ENCODE measurements at places on chromosomes 4 and X. TPM values are rescaled to one million over a fixed set of nuclear protein-coding genes. Genes with fewer than 3 reads are reported as not detected.

DNA sequence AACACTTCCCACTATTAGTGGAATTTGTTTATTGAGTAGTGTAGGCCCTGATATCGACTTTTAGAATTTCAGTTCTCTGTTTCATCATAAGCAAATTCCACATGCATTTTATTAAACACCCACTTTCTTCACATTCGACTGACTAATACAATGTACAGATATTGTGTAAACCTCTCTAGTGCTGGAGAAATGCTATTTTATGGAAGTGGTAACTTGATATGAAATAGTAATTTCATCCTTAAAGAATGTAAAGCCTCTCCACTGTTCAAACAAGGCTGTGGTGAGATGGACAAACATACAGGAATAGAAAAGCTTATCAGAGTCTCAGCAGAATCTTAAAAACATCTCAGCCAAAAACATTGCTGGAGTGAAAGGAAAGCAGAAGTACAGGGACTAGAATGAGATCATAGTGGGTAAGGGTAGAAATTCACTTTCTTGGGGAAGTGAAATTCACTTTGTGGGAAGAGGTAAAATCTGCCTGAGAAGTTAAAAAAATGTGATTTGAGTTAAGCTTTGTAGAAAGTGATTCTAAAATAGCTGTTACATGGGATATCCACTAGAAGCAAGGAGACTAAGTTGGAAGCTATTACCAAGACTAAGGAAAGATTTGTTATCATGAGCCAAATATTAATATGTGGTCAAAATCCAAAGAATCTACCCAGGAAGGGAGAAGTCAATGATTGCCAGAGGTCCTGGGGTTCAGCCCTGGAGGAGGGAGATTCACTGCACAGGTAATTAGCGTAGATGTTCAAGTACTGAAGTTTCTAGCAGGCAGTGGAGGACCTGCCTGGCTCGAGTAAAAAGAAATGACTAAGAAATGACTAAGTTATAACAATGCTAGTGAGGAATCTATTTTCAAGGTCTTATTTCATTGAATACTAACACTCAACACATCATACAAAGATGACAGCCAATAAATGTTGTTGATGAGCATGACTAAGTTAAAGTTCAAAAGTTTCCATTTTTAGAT lies 398.3 kb upstream of the FAM47C start:
- DNase-seq = no peak

- no peak for DNase-seq
Observed at GRCh38 chrX:68895778-68896177, 67.0 kb downstream of the EFNB1 start.

- DNase-seq = no peak
Observed at GRCh38 chr4:146274774-146275173, 60.4 kb downstream of the REELD1 start.

- DNase-seq = peak; percentile 3
Observed at GRCh38 chrX:155334486-155335336, at the start of gene CLIC2. Gene CLIC2 (minus strand): TSS chrX:155334614. CDS start chrX:155334427, 187 bp downstream.

DNA sequence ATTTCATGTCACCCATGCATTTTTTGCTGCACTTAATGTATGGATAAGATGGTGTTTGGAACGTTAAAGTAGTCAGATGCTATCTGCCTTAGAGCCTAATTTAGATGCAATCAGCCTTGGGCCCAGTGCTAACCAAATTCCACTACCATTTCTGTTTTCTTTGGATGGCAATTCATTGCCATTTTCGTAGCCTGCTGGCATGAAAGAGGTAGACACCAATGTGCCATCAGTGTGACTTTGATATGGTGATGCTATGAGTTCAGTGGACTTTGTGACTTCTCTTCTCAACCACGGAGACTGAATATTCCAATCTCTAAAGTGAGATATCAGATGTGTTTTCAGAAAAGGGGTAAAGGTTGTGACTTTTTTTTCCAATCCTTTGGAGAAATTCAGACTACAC lies 1.5 kb downstream of the ETFDH start:
- DNase-seq = no peak

DNA sequence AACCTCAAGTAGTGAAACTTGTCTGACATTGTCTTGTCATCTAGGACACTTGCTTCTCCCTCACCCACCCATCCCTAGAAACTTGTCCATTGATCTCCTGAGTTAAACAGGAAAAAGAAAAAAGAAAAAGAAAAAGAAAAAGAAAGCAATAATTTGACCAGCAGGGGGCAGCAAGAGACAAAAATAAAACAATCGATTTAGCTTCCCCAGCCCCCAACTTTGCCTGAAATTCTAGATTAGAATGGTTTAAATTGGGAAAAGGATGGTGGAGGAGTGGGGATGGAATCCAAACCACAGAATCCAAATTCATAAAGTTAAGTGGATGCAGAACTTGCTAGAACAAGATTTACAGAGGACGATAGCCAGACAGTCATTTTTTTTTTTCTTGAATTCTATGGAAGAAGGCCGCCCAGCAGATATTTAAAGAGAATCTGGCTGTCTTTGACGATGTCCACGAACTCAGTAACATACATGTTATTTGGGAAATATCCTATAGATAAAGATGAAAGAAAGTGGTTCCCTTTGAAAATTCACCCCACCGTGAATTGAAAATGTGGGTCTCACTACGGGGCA lies 282.9 kb downstream of the USP46 start:
- DNase-seq = peak; percentile 5

DNA sequence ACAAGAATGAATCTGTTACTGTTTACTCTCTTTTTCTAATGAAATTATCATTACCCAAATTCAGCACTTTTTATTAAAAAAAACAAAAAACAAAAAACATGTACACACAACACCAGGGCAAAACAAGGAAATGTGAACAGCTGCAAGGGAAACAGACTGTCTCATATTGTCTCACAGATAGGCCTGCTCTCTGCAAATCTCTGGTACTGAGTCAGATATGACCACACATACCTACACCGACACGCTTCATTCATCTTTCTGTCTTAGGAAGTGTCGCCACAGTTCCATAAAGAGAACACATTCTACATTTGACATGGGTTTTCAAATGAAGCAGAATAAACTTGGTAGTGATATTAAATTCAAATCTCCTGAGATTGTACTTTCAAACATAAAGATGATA lies 92.2 kb upstream of the GPR34 start:
- no peak for DNase-seq

DNA sequence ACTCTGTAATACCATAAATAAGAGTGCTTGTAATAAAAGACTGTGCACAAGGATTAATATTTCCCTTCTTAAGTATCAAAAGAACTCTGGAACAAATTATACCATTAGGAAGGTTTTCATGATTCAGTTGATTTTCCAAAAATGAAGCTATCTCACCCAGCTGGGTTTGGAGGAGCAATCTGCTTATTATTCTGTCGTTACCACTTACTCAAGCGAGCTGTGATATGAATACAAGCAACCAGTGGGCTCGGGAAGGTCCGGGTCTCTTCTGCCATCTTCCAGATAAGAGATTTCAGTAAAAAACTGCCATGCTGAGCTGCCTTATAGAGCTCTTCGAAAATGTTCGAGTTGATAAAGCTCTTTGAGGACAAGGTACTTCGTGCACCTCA lies 15.3 kb downstream of the SMIM20 start:
- no peak for DNase-seq

The FHDC1 gene
- polyA plus RNA-seq = 0.32 TPM

The P2RY10 gene
- not detected for polyA plus RNA-seq

The SHISA3 gene
- polyA plus RNA-seq = not detected

Data from A549 (cell line).